Hepatocyte (in vitro differentiated cells): ENCODE measurements at places on chromosomes 13 and 19. TPM values are rescaled to one million over a fixed set of nuclear protein-coding genes. Genes with fewer than 3 reads are reported as not detected.
A peak's percentile ranks its signal among the peaks of the same experiment; 100 is the strongest.

GRCh38 chr19:7904074-7905020 lies 670 bp downstream of the MAP2K7 start:
- H3K4me3 ChIP-seq, result peak overlapping the region; percentile 96
- H3K36me3 ChIP-seq, result no peaks in the 10 kb centered on the region
- DNase-seq, result peak; percentile 75

DNA sequence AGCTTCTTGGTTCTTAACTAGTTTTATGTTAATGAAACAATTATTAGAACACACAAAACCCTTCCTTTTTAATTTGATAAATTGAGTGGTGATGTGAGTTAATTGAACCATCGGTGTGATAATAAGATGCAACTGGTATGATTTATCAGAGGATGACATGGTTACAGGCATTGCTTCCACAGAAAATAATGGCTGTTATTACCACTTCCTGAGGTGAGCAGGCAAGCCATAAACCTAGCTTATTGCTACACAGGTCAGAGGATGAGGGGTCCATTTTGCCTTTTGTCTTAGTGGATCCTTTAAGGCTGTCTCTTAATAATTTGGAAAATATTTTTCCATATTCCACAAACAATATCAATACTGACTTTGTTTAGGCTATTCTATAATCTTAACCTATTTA lies 226.6 kb upstream of the EDNRB start:
- DNase-seq, result no peak
- no peaks in the 10 kb centered on the region for H3K36me3 ChIP-seq
- H3K4me1 ChIP-seq, result no peaks in the 10 kb centered on the region
- no peaks in the 10 kb centered on the region for H3K27me3 ChIP-seq

DNA sequence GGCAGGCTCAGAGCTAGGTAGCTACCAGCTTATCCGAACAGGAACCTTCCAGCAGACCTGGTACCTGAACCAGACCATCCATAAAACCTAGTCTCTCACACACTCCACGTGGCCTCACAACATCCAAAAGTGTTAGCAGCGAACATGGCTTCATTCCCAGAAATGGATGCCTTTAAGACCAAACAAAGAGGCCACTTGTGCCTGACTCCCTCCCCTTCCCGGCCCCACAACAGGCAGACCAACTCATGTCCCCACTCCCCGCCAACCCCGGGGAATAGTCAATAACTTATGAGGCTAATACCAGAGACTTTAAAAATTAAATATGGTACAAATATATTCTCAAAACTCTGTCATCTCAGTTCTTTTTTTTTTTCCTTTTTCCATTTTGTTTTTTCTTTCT lies 46.2 kb downstream of the ZNF557 start:
- no peaks in the 10 kb centered on the region for H3K27me3 ChIP-seq
- no peak for DNase-seq

DNA sequence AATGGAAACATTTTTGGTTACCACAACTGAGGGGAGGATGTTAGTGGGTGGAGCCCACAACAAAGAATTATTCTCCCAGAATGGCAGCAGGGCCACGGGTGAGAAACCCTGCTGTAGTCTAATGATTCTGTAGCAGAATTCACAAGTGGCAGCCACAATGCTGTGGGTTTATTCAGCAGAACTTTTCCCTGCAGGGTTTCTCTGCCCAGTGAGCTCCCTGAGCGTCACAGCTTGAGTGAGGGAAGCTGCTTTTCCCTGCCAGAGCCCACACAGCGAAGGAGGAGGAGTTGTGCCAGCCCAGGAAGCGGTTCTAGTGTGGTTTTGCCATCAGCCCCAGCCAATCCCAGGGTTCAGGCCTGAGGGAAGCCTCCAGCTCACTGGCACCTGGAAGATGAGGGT lies 4.4 kb downstream of the ATP12A start:
- H3K4me1 ChIP-seq, result no peaks in the 10 kb centered on the region
- H3K4me3 ChIP-seq, result no peak overlapping the region
- no peaks in the 10 kb centered on the region for H3K36me3 ChIP-seq
- H3K27ac ChIP-seq, result no peak overlapping the region
- no peak for DNase-seq

- H3K4me1 ChIP-seq, result no peaks in the 10 kb centered on the region
- no peak overlapping the region for H3K4me3 ChIP-seq
- peak; percentile 61 for DNase-seq
- H3K27me3 ChIP-seq, result no peaks in the 10 kb centered on the region
- no peaks in the 10 kb centered on the region for H3K36me3 ChIP-seq
Measured at GRCh38 chr13:58056426-58056825, 424.9 kb downstream of the PCDH17 start.

DNA sequence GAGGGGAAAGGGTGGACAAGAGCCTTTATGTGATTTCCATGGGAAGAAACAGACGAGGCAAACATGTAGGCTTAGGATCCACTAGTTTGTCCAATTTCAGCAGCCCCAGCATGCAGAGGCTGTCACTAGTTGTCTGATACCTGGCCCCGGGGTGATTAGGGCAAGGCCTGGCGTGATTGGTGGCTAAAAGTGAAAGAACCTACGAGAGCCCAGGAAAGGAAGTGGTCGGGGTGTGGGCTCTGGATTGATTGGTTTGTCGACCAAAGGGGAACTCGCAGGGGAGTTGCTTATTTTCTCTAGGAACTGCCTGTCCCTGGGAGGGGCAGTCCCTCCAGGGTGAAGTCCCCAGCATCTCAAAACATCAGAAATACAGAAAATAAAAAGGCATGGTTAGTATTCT lies 64.2 kb upstream of the UQCRFS1 start:
- H3K27ac ChIP-seq, result no peak overlapping the region
- H3K4me3 ChIP-seq, result no peak overlapping the region
- H3K4me1 ChIP-seq, result no peaks in the 10 kb centered on the region
- H3K27me3 ChIP-seq, result no peaks in the 10 kb centered on the region

C19orf67 gene
- not detected in 2 replicates for total RNA-seq

RUBCNL gene
- total RNA-seq, result 0.24 and 1.0 TPM in 2 replicates

ADM5 gene
- 0.12 and 0.50 TPM in 2 replicates for total RNA-seq

IGFL1 gene
- total RNA-seq, result not detected in 2 replicates
